ENCODE measurements at places on chromosomes 6 and 20. TPM values are rescaled to one million over a fixed set of nuclear protein-coding genes. Genes with fewer than 3 reads are reported as not detected.

The C6orf52 gene
- total RNA-seq: 2.4 TPM

GRCh38 chr20:23069108-23069507, 17.0 kb downstream of the CD93 start:
- no peak overlapping the region for H3K4me3 ChIP-seq
- H3K27ac ChIP-seq: no peak overlapping the region
- H3K36me3 ChIP-seq: no peaks in the 10 kb centered on the region
- H3K27me3 ChIP-seq: peaks cover 4% of the 10 kb centered on the region

- DNase-seq: no peak
- H3K27ac ChIP-seq: peak overlapping the region; percentile 63
- no peak overlapping the region for H3K4me3 ChIP-seq
Observed at GRCh38 chr6:34181908-34182307, 36.0 kb upstream of the GRM4 start.

- H3K27me3 ChIP-seq: peaks cover 9% of the 10 kb centered on the region
- no peaks in the 10 kb centered on the region for H3K4me1 ChIP-seq
- H3K27ac ChIP-seq: no peak overlapping the region
- no peak overlapping the region for H3K4me3 ChIP-seq
Observed at GRCh38 chr6:32483968-32484613, 44.4 kb downstream of the HLA-DRA start.

All from activated CD4-positive, alpha-beta memory T cell treated with anti-CD3 and anti-CD28 coated beads for 36 hours (primary cell).